ENCODE measurements at places on chromosomes 5 and 9.

DNA sequence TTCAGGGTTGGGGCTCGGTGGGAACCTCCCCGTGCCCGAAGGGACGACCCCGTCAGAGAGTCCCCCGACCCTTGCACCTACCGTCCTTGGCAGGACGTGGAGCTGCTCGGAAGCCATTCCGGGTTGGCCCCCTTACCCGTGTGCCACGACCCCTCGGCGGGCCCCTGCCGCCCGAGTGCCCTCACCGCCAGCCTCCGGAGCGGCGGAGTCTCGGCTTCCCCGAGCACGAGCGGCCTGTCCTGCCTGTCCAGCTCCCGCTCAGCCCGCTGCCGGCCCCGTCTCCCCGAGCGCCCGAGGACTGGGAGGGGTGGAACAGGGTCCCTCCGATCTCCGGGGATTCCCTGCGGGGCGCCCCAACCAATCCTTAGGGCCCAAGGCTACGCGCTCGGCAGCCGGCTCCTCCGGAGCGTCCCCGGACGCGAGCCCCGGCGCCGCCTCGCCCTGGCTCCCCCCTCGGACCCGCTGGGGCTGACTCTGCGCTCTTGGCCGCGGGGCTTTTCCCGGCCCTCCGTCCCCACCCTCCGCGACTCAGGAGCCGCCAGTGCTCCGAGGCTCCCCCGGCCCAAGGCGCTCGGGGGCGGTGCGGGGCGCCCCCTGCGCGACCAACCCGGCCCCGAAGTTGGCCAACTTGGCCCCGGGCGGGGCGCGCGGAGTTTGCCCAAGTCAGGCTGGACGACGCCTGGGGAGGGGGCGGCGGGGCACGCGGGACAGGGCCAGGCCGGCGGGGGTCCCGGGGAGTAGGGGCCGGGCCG lies 654 bp downstream of the ADAMTS2 start:
- DNase-seq: no peak

DNA sequence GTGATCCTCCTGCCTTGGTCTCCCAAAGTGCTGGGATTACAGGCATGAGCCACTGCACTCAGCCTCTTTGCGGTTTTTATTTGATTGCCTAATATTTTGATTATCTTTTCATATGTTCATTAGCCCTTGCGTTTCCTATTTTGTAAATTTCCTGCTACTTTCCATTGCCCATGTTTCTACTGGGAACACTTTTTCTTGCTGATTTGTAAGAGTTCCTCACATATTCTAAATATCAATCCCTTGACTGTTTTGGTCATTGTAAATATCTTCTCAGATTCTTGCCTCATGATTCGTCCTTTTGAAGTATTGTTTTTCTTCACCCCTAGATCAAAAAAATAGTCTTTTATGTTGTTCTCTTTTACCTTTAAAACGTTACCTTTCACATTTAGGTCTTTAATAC lies 37.9 kb upstream of the TTC1 start:
- DNase-seq: no peak

- DNase-seq: no peak
These were observed 664.8 kb upstream of the ZNF608 start for GRCh38 chr5:125411071-125411743.

GRCh38 chr5:137470111-137470920 lies 28.8 kb downstream of the SPOCK1 start:
- DNase-seq: no peak

DNA sequence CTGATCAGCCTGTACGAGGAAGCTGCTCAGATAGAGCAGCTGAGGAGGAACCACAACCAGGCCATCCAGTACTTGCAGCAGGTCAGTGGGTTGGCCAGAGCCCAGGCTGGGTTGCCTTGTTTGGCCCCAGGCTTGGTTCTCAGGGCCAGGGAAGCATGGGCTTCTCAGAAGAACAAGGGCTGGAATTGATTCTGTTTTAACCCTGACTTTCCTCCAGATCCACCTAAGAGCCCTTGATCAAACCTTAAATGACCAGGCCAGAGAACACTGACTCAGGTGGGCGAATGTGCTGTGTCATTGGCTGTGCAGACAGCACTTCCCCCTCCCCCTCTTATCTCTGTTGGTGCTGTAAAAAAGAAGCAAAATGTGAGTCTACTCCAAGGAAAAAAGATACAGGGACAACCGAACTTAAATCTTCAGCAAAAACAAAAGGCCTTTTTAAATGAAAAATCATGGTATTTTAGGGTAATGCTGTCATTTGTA lies 28.1 kb downstream of the TTC23L start:
- no peak for DNase-seq

GRCh38 chr9:117771136-117771535 lies 66.9 kb downstream of the TLR4 start:
- DNase-seq: no peak

- no peak for DNase-seq
These were observed 146.4 kb downstream of the FBXL7 start for GRCh38 chr5:15646371-15646770.

GRCh38 chr9:123996731-123997421 lies 14.7 kb upstream of the LHX2 start:
- no peak for DNase-seq

- no peak for DNase-seq
These were observed 70.2 kb upstream of the COL5A1 start for GRCh38 chr9:134571326-134571931.

DNA sequence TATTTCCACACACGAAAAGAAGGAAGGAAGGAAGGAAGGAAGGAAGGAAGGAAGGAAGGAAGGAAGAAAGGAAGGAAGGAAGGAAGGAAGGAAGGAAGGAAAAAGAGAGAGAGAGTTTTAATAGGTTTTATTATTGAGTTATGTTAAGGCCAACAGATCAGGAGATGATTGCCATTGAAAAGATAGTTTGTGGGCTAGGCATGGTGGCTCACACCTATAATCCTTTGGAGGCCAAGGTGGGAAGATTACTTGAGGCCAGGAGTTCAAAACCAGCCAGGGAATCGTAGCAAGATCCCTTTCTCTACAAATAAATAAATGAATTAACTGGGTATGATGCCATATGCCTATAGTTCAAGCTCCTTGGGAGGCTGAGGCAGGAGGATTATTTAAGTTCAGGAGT lies 877.2 kb downstream of the TLE4 start:
- DNase-seq: no peak

GRCh38 chr5:161745392-161745791 lies 59.9 kb downstream of the GABRA6 start:
- no peak for DNase-seq

- peak; percentile 9 for DNase-seq
These were observed 2.1 kb upstream of the OGN start for GRCh38 chr9:92406477-92406876.

- DNase-seq: no peak
These were observed 1144.8 kb upstream of the SEMA6A start for GRCh38 chr5:117719413-117719812.

DNA sequence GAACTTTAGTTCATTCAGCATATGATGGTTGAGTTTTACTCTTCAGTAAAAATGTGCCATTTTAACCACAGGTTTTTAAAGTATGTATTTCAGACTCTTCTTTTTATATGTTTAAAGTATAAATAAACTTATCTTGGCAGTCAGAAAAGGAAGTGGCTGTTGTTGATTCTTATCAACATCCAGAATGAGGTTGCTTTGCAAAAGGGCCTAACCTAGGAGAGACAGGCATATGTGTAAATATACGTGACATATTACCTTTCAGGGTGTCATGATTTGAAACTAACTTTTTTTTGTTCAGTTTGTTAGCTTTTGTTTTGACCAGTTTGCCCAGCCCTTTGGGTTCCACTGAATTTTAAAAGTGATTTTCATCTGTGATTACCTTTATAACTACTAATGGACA lies 7.4 kb downstream of the SMARCA2 start:
- DNase-seq: no peak

- no peak for DNase-seq
These were observed 2.8 kb downstream of the NIPSNAP3A start for GRCh38 chr9:104750185-104750767.

- no peak for DNase-seq
These were observed 270.4 kb upstream of the DMRT1 start for GRCh38 chr9:571066-571465.

DNA sequence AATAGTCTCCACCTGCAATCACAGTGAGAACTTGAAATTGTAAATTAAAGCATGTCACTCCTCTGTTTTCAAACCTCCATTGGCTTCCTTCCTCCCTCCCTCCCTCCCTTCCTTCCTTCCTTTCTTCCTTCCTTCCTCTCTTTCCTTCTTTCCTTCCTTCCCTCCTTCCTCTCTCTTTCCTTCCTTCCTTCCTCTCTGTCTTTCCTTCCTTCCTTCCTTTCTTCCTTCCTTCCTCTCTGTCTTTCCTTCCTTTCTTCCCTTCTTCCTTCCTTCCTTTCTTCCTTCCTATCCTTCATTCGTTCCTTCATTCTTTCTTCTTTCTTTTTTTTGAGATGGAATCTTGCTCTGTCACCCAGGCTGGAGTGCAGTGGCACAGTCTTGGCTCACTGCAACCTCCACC lies 595.0 kb upstream of the ZNF608 start:
- no peak for DNase-seq

GRCh38 chr9:81384911-81385310 lies 304.4 kb downstream of the TLE1 start:
- no peak for DNase-seq

DNA sequence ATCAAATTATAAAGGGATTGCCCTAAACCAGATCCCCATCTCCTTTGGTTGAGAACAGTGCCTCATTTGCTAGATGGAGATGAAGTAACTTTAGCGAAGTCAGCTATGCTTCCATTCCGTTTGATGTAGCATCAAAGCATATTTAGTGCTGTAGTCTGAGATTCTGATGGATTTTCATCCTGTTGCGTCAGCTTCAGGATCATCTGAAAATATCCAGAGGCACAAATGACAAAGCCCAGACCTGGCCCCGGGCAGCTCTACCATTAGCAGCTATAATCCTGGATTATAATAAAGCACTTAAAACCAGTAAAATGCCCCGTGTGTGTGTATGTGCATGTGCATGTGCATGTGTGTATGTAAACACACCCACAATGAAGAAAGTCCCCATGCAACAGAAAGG lies 44.7 kb downstream of the ERAP1 start:
- DNase-seq: no peak

GRCh38 chr9:5563417-5563815 lies 53.1 kb downstream of the PDCD1LG2 start:
- no peak for DNase-seq

DNA sequence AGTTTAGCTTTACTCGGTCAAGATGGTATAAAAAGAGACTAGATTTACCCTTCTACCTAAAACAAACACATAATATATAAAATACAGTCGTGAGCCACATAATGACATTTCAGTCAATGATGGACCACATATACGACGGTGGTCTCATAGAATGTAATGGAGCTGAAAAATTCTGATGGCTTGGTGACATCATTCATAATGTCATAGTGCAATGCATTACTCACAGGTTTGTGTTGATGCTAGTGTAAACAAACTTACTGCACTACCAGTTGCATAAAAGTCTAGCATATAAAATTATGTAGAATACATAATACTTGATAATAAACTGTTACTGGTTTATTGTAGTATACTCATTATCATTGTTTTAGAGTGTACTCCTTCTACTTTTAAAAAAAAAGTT lies 115.9 kb upstream of the GDNF start:
- no peak for DNase-seq

- DNase-seq: no peak
These were observed 96.6 kb downstream of the FNBP1 start for GRCh38 chr9:129946246-129946995.

DNA sequence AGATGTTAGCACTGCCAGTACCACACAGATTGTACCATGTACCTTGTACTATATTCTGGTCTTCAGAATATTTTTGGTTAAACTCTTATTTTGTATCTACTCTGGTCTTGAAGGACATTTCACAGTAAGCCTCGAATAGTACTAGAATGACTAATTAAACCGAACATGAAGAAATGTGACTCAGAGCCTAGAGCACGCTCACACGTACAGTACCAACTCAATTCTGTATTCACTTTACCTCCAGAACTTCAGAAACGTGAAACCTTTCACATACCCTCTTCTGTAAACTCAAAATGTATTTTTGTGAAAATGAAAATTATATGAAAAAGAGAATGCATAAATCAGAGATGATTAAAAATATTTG lies 112.8 kb downstream of the MVB12B start:
- DNase-seq: no peak

- no peak for DNase-seq
These were observed 335.3 kb downstream of the MARCHF11 start for GRCh38 chr5:15844253-15844652.

GRCh38 chr9:112341730-112342129 lies 8.3 kb upstream of the PTBP3 start:
- no peak for DNase-seq

GRCh38 chr5:178505639-178506407 lies 84.4 kb downstream of the COL23A1 start:
- no peak for DNase-seq

DNA sequence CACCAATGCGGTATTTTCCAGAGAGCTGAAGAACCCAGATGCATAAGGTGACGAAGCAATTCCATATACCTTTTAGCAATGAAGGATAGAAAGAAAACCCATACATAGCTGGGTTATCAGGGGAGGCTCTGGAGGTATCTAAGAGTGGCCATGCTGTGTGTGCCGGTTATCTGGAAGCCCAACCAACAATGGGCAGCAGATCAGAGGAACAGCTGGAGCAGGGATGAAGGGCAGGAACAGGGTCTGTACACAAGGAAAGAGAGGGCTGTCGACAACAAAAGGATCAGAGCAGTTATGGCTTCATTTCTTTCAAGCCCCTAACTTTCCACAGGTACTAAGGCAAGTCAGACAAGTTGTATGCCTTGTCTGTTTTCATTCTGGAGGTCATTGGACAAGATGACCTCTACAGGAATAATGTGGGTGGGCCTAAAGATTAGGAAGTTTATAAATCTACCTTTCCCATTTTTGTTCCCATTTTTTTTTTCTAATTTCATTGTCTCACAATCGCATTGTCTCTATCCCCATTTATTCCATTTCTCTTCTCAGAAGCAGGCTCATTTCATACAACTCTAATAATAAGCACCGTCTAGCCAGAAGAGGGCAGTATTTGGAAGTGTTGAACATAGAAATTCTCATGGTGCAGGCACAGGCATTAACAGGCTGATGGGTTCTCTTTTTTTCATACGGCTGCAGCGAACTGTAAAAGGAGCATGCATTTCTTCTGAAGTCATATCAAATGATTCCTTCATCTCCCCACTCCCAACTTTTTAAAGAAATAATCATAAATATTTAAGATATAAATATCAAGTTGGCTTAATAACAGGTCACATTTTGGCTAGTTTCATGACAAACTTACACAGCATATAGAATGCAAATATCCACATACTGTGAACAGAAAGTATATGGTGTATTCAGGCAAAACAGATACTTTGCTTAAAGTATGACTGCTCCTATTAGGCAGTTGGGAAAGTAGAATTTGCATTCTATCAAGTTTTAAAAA lies 63.5 kb downstream of the ZNF474 start:
- DNase-seq: no peak

- DNase-seq: no peak
These were observed 3.1 kb downstream of the CXXC5 start for GRCh38 chr5:139651043-139651834.
